Substantia nigra (tissue), 51 donors: ENCODE measurements at places on chromosomes 7 and 10.

GRCh38 chr10:61815496-61815895, 86.0 kb upstream of the ARID5B start:
- no peak for DNase-seq

- no peak for DNase-seq
Observed at GRCh38 chr7:69285854-69286253, 312.4 kb upstream of the AUTS2 start.

GRCh38 chr7:105289704-105290103, 99.0 kb downstream of the SRPK2 start:
- no peak for DNase-seq

DNA sequence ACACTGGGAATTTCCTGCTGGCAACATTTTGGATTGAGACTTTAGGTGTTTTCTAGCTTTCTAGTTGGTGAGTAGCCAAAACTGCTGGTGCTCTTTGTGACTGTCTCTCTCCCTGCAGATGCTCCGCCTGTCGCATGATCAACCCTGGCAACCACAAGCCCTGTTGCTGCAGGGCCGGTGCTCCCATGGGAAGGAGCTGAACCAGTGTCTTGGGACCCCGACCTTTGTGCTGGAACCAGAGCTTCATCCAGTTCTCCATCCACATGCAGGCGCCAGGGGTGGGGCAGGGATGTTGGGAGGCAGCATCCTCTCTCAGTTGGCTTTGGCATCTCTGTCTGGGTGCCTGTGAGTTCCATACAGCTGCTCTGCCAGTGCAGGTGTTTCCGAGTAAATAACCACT, 306.2 kb upstream of the MKI67 start:
- DNase-seq, result no peak

DNA sequence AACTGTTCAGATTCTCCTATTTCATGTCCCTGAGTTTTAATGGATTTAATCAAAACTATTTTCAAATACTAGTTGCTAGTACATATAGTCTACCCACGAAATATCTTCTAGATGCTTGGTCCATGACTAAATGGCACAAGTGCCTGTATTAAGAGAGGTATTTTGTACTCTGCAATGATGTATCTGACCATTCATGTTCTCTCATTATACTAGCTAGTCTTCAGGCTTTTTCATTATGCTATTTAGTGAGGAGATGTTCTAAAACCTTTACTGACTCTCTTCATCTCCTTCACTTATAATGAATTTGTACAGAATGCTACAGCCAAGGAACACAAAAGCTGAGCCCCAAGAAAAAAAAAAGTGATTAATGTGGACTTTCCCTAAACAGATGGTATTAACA, 222.5 kb downstream of the AHR start:
- no peak for DNase-seq

DNA sequence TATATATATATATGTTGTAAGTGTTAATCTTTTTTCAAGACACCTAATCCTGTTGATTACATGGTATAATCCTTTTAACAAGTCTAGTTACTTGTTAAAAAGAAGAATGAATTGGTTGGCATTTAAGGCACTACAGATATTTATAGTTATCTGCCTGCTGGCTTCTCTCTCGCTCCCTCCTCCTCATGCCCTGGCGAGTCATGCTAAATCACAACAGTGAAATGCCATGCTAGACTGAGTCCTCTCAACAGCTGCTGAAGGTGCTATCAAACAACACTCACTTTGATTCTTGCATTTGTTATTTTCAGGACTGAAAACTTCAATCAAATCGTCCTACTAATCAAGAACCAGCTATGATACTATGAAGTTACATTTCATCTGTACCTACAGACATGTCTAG, 15.4 kb downstream of the NRAP start:
- DNase-seq, result no peak

GRCh38 chr10:36666451-36666850, 458.9 kb upstream of the ANKRD30A start:
- no peak for DNase-seq

- DNase-seq, result no peak
Observed at GRCh38 chr10:28790146-28790545, 112.8 kb downstream of the BAMBI start.

- no peak for DNase-seq
Observed at GRCh38 chr10:91289305-91289704, 68.8 kb downstream of the PCGF5 start.

DNA sequence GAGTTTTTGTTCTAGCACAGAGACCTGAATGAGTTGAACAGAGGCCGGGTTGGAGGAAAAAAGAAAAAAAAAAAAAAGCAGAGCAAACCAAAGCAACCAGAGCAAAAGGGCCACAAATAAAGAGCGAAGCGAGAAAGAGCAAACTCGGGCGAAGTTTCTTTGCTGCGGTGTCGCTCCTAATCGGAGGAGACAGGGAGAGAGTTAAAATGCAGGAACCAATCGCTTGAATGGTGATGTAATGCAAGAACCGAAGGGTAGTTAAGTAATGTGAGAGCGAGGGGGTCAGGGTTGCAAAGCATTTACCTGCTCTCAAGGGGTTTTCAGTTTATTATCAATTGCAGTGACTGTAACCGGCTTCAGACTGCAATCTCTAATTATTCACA, 271.7 kb downstream of the TRIL start:
- DNase-seq, result no peak

GRCh38 chr7:14579971-14580370, 322.6 kb downstream of the DGKB start:
- no peak for DNase-seq

- no peak for DNase-seq
Observed at GRCh38 chr7:127290116-127290655, 37.4 kb upstream of the GRM8 start.

GRCh38 chr10:15035385-15036301, 8.1 kb upstream of the OLAH start:
- no peak for DNase-seq

- no peak for DNase-seq
Observed at GRCh38 chr10:126215746-126216631, 172.3 kb downstream of the ADAM12 start.

DNA sequence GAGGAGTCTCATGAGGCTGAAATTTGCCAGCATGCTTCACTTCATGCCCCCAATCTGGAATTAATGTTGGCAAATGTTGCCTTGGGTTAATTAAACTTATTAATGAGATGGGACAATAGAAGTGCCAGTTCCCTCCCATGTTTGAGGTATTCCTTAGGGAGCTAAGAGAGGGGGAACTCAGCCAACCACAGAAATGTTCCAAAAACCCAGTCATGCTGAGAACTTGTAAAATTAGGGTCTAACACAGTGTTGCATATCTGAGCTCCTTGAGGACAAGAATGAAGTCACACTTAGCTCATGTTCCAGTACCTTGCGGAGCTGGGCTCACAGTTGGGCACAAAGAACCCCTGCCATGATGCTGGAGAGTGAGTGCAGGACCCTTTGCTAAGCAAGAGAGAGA, 89.4 kb downstream of the OAT start:
- DNase-seq, result no peak
